Caco-2 (cell line): ENCODE measurements at places on chromosomes 7 and 10.
A peak's percentile ranks its signal among the peaks of the same experiment; 100 is the strongest.

- no peak for DNase-seq
Measured at GRCh38 chr10:102117391-102118159, 2.6 kb downstream of the LDB1 start.

GRCh38 chr7:149005427-149006344 lies 22.6 kb downstream of the PDIA4 start:
- peak; percentile 75 for DNase-seq

DNA sequence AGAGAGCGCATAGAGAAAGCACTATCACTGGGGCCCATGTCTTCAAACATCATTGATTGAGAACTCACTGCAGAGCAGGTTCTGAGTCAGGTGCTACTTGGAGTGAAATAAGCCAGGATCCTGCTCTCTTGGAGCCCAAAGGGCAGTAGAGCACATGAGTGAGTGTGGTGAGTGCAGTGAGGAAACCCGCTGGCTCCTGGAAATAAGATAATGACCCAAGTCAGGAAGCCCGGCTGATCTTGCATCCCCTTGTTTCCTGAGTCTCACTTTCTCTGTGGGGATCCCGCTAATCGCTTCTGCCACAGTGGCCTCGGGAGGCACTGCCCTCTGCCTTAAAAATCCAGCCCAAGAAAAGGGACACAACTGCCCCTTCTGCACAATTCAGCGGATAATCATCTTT lies 7.1 kb upstream of the FAM107B start:
- DNase-seq, result no peak

- no peak for DNase-seq
Measured at GRCh38 chr7:150951521-150951920, 26.6 kb downstream of the KCNH2 start.

DNA sequence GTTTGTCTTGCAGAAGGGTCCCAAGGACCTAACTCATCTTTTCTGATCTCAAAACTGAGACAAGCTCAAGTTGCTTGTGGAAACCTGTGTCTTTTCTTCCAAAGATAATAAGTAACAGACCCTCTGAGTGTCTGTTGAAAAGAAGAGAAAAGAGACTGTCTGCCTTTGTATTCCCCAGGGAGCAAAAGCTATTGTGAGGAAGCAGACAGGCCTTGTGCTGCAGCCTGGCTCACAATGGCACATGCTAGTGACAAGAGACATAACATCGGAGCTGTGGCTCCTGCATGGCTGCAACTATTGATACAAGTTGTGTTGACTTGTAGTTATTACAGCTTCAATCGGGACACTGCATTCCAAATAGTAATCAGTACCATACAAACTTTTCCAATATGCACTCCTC lies 202.9 kb downstream of the DKK1 start:
- DNase-seq, result no peak

DNA sequence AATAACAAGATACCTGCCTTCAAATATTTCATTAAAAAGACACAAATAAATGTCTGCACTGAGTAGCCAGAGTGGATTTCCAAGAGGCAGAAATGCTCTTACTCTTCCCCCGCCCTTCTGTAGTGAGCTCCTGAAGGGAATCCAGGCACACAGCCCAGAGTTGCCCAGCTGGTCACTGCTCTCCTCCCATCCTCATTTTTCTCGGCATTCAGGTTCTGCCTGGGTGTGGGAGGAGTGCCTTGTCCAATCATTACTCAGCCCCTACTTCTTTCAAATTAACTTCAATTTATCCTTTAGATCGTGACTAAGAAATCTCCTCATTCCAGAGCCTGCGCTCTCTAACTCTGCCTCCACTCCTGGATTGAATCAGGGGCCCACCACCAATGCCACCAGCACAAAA lies 12.2 kb downstream of the CCDC6 start:
- DNase-seq, result no peak

DNA sequence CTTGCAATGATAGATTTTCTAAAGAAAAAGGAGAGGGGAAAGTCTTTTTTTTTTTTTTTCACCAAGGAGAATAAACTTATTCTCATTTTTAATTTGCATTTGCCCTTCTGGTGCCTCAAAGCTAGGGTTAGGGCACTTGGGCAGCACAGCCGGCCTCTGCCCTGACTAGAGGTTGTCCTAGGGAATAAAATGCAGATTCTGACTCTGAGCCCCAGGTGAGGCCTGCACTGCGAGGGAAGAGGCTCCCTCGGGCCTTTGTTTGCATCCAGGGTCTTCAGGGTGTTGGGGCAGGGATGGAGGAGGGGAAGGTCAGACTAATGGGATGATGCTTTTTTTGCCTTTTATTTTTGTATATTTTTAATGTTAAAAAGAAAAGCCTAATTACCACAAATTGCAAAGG lies 7.8 kb downstream of the MYL7 start:
- DNase-seq, result no peak

DNA sequence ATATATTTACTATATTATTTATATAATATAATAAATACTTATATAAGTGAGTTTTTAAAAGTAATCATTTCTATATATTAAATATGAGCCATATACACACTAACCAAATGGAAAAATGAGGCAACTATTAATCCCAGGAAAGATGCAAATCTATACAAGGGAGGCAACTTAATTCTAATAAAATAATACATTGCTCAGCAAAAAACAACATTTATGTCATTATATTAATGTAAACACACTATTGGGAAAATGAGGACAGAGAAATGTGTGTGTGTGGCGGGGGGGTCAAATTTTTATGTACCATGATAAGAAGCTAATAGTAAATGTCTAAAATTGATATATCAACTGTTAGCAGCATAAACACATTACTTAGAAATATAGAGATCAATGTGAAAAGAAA lies 23.3 kb upstream of the DGKI start:
- no peak for DNase-seq

- no peak for DNase-seq
Measured at GRCh38 chr10:129949891-129950291, 14.2 kb downstream of the EBF3 start.

- DNase-seq, result no peak
Measured at GRCh38 chr10:113446739-113447138, 106.1 kb upstream of the HABP2 start.

GRCh38 chr7:155166673-155167370 lies 96.7 kb downstream of the HTR5A start:
- no peak for DNase-seq

GRCh38 chr10:119728172-119728800 lies 2.4 kb downstream of the INPP5F start:
- DNase-seq, result no peak

GRCh38 chr7:141073641-141074161 lies at the start of gene TMEM178B:
Gene TMEM178B, plus strand, starts transcription at chr7:141074064.
- no peak for DNase-seq

DNA sequence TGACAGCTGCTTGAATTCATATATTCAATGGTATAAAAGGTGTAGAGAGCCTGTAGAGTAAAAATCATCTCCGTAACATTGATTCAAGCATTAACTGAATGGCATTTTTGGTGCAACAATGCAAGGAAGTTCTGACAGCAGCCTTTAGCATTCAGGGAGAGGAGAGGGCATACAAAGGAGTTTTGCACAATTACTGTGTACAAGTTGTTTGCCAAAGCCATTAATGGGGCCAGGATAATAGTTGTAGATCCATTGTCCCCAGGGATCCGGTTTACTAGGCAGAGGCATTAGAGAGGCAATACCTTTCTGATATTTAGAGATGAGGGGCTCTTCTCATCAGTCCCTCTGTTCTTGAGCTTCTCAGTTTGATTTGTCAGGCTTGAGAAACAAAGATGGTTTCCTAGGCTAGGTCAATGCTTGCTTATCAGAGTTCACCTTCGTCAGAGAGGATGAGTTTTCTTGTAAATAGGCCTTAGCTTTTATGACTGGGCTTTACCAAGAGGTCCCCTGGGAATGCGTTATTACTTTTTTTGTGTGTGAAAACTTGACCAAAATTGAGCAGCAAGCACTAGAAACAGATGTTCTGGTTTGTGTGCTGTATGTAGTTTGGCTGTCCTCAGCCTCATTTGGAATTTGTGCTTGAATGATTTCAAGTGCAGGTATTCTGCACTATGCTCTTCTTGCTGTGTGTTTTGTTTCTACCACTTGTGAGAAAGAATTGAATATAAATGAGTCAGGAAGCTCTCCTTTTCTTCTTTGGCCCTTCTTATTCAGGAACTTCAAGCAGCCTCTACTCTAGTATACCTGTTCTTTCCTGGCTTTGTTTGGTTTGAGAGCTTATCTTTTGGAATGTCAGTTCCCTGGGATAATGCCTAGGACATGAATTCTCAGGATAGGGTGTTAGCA lies 32.0 kb downstream of the SND1 start:
- no peak for DNase-seq

GRCh38 chr7:81534996-81535395 lies 234.9 kb downstream of the HGF start:
- DNase-seq, result no peak

DNA sequence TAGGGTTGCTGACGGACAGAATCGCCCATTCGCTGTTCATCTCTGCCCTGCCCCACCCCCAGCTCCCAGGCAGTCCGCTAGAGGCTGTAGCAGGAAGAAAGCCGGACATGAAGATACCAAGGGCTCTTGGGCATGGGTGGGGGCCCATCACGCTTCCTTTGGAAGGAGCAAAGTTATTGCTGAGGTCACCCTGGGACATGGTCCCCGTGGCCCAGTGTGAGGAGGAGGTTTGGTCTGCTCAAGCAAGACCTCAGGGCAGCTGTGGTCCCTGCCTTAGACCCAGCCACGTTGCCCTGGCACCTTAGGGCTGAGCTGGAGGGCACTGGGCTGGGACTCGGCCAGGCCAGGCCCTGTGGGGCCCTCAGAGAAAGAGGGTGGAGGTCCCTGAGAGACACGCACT lies 132.1 kb upstream of the NPS start:
- DNase-seq, result no peak

DNA sequence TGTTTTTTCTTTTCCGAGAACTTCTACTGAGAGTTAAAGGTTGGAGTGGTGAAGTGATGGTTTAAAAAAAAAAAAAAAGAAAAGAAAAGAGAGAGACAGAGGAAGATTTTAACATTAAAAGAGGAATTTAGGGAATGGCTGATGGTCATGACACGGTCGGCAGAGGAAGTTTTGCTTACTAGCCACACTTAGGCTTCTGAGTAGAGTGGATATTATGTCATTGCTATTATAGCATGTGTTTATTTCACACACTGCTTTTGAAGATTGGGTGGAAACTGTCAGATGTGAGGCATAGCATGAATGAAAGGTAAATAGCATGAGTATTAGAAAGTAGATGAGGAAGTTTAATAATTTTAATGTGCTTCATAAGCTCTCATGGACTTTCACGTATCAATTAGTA lies 2.5 kb downstream of the KAT6B start:
- no peak for DNase-seq

DNA sequence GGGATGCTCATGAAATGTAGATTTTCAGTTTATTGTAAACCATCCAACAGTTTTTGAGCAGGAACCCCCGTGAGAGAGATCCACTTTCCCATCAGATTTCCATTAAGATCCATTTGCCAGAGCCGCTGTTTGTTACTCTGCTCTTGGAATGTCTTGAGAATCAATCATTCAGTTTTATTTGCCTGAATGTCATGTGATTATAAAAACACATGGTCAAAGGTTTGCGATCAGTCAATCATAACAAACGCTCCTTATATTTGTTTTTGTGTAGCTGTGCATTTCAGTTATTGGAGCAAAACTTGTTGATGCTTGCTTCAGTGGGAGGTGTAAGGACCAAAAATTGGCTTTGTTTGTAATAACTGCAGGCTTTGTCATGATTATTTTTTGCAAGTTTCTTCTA lies 155.8 kb upstream of the RHOBTB1 start:
- DNase-seq, result no peak

DNA sequence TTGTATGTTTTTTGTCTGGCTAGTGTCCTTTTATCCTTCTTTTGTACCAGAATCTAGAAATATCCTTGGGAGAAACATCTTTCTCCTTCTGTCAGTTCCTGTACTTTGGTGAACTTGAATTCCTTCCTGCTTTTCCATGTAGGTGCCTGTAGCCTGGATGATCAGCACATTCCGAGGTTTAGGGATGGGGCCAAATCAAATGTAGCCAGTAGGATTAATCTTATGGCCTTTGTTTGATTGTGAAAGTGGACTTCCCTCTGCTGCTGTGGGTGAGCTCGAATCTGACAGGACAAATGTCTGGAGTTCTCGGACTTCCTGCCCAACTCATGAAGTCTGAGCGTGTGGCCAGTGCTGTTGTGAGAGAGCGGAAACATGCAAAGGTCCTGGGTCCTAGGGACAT lies 33.2 kb upstream of the NAMPT start:
- no peak for DNase-seq

- no peak for DNase-seq
Measured at GRCh38 chr10:123301077-123301857, 147.1 kb downstream of the BUB3 start.

- DNase-seq, result no peak
Measured at GRCh38 chr10:131233611-131234258, 77.8 kb downstream of the TCERG1L start.

- DNase-seq, result no peak
Measured at GRCh38 chr7:50599385-50599784, 34.2 kb upstream of the DDC start.

DNA sequence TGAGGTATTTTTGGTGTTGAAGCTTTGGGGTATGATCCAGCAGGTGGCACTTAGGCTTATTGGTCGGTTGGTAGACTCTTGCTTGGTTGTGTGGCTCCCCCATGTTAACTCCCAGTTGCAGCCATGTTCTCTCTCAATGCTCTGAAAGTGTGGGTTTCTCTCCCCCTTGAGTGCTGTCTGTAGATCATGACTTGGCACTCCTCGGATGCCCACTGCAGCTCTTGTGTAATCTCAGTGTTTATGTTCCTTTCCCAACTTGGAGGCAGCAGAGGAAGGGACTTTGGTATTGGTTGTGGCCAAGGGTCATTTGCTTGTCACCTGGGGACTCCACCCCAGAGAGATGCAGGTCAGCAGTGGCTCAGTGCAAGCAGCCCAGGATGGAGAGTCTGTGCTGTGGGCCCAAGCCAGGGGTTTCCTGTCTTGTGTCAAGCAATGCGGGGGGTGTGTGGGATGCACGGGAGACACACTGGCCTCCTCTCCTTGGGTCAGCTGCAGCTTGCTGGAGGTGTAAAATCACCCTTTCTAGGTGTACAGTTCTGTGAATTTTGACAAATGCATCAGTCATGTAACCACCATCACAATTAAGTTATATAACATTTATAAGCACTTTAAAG lies 36.9 kb downstream of the PIK3CG start:
- no peak for DNase-seq

DNA sequence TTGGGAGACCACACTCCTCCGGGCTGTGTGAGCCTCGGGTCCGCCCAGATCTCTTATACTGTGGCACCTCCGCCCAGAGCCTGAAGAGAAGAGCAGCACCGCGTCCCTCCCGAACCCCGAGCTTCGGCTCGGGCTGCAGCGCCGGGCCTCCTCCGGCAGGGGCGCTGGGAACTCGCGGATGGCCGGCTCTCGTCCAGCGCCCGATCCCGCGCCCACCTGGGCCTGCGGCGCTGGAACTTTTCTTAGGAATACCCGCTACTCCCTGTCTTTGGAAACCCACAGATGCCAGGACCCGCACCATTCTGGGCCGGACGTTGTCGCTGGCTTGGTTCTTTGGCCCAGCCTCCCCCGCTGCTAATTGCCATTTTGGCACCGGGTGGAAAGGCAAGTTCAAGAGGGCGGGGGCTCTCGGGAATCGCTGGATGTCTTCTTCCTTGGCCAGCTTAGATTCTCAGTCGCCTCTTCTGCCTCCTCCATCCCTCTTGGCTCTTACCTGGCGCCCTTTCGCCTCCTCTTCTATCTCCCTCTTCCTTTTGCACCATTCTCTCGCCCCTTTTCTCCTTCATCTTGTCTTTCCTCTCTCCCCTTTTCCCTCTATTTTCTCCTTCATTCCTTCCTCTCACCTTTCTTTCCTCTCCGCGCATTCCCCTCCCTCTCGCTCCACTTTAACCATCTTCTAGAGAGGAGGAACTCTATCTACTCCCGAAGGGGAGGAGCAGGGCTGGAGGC lies 2.1 kb upstream of the SORCS3 start:
- no peak for DNase-seq

- DNase-seq, result no peak
Measured at GRCh38 chr10:92913973-92914372, 65.7 kb downstream of the EXOC6 start.
